HFFc6 (cell line): ENCODE measurements at places on chromosomes 13 and 19. TPM values are rescaled to one million over a fixed set of nuclear protein-coding genes. Genes with fewer than 3 reads are reported as not detected.

DNA sequence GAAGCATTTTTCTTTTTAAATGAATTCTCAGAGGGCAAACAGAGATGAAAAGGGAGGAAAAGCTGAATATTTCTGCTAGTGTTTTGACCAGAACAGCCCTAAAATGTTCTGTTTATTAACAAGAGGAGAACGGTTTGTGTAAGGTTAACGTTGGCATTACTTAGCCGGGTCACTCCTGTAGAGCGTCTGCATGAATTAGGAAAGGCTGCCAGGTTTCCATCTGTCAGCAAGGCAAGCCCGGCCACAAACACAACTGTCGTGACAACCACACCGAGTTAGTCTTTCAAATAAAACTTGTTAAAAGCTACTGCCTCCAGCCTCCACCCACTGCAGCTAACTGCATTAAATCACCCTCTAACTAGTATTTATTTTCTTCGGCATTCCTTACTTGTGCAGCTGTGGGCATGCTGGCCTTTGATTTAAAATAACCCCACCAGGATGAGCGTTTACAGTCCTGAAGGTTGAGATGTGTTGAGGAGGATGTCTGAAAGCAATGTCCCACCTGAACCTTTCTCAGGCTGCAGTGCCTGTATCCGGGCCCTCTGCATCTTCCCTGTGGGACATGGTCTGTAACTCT, 527.9 kb downstream of the FGF9 start:
- no peaks in the 10 kb centered on the region; the same call in 1 of the 2 replicates for H3K36me3 ChIP-seq
- no peaks in the 10 kb centered on the region for H3K4me1 ChIP-seq
- H3K27me3 ChIP-seq: peaks cover 1% of the 10 kb centered on the region; the same call in 1 of the 2 replicates
- H3K4me3 ChIP-seq: no peak overlapping the region
- DNase-seq: no peak
- H3K27ac ChIP-seq: no peak overlapping the region

- DNase-seq: peak; percentile 89
- peaks cover 35% of the 10 kb centered on the region for H3K36me3 ChIP-seq
- no peaks in the 10 kb centered on the region; the same call in 1 of the 2 replicates for H3K27me3 ChIP-seq
- peak overlapping the region; percentile 78 for H3K27ac ChIP-seq
- peaks cover 92% of the 10 kb centered on the region for H3K4me1 ChIP-seq
These were observed 52.9 kb downstream of the MBNL2 start for GRCh38 chr13:97274829-97275649.

DNA sequence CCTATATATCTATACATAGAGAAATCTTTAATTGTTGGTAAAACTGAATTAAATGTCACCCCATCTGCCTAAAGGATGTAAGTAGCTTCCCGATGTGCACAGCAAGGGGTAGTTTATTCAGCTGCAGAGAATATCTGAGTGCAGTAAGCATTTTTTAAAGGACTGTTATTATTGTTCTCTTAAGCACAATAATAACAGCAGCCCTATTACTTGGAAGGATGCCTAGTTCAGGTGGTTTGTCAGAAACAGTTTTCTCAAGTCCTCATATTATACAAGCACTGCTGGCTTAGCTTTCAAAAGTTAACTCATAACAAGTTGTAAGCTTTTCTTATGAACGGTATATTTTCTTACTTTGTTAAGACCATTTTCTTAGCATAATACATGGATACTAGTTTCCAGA, 142.6 kb downstream of the CRYL1 start:
- H3K27me3 ChIP-seq: peaks cover 43% of the 10 kb centered on the region
- H3K36me3 ChIP-seq: no peaks in the 10 kb centered on the region

DNA sequence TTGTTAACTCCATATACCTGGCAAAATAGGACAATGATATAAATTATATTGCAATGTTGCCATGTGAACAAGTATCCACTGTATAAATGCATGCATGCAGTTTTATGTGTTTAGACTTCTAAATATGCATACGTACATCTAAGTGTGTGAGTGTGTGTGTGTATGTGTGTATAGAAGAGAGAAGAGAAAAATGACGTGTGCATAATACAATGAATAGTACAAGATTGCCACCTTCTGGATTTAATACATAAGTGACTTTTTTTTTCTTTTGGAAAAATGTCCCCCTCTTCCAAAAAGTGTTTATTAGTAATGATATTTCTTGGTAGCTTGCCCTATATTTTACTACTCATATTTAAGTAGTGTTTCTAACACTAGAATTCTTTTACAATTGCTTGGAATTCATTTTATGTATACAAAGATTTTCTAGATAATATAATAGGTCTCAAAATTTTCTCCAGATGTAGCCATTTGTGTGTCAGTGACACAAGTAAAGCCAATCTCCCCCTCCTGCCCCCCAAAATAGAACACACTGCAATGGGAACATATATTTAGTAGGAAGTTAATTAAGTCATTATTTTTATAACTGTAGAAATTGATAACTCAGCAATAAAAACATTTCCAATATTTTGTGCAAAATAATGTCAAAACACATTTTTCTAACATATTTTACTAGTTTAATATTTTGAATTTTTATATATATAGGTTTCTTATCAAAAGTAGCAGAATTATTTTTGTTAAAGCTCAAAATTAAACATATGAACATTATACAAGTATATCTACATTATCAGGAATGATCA, 783.3 kb upstream of the ATXN8OS start:
- DNase-seq: no peak
- no peak overlapping the region for H3K27ac ChIP-seq

The PROSER3 gene
- 23.4 to 29.0 TPM (median 26.6 TPM) in 3 replicates for total RNA-seq

The CALR3 gene
- not detected in 3 replicates for total RNA-seq

The ETV2 gene
- 0.83 to 1.6 TPM (median 1.2 TPM) in 3 replicates for total RNA-seq
